ENCODE measurements at places on chromosomes 7 and 10.

DNA sequence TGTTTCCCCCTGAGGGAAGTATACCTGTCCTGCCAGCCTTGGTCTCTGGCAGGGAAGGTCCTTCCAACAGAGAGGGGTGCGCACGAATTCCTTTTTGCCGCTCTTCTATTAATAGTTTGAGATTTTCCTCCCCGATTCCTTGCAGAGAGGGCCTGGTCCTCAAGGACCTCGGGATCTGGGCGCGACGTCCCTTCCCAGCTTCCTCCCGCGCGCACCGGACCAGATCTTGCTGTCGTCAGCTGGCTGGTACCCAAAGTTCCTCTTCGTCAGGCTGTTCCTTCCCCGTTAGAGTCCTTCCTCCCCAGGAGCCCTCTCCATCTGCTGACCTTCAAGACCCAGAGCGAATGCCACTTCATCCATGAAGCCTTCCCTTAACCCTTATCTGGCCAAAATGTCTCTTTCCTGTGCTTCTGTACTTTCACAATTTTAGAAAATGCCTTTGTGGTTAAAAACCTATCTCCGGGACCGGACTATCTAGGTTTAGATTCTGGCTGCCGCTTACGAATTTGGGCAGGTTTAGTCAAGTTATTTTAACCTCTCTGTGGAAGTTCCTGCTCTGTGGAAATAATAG is 851 bp upstream of the GOT1 start:
- DNase-seq = no peak

DNA sequence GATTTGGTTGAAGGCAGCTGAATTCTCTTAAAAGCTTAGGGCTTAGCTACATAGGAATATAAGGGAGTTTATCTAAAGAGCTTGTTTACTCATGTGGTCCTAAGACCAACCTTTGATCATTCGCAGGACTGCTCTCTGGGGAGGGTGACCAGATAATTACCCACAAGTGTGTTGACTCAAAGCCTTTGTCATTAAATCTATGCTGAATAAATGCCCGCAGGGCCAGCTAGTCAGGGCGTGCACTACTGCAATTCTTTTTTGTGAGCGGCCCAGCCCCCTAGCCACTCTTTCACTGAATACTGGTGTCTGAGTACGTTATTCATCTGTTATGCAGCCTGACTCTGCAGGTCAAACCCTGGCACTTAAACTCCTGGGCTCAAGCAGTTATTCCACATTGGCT is 69.6 kb downstream of the AKAP9 start:
- DNase-seq = no peak

DNA sequence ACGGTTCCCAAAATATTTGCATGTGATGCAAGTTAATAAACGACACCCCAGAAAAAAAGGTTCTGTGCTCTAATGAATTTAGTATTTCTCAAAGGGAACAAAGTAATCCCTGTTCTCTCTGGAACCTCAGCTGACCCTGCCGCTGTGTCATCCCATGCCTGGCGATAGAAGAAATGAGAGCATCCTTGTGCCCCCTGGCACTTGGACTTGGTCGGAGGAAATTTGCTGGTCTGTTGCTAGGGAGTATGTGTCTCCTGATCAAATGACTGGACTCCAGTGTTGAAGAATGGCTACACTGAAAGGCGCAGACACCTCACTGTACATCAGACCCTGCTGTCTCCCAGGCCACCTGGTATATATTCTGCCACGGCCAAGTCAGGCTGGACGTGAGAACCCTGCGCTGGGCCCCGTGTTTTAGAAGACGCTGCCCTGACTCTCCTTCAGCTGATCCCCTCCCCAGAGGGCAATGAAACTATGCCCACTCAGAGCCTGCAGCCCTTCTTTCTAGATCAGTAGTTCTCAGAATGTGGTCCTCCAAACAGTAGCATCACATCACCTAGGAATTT is 67.2 kb downstream of the THNSL1 start:
- DNase-seq = no peak

- DNase-seq = no peak
Observed at GRCh38 chr7:116353647-116354046, 143.3 kb downstream of the TES start.

DNA sequence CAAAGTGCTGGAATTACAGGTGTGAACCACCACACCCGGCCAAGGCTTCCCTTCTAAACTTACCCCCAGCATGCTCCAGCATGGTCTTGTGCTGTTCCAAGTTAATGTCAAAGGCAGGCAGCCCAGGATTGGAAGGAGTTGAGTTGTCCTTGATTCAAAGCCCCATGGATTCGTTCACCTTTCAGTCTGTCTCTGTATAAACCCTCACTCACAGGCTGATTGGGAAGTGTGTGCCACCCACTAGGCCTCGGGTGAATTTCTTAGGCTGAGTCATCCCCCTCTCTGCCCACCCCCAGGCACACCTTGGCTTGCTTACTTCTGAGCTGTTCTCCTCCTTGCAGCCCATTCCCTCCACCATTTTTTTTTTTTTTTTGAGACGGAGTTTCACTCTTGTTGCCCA is 13.3 kb upstream of the PRDX3 start:
- DNase-seq = no peak

DNA sequence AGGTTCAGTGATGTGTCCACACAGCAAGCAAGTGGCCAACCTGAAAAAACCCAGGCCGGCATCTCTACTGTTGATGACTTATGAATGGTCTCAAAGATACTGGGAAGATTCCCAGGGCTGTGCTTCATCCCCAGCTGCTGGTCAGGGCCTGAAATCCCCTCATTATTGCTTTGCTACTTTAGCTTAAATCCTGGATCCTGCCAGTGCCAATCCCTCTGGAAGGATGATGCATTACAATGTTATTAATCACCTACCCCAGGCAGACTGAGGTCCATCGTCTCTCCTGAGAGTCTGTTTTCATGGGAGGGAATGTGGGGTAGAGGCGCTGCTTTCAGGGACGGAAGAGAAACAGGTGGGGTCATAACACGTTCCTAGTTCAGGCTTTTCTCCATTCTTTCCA is 371.6 kb downstream of the RPS24 start:
- no peak for DNase-seq

DNA sequence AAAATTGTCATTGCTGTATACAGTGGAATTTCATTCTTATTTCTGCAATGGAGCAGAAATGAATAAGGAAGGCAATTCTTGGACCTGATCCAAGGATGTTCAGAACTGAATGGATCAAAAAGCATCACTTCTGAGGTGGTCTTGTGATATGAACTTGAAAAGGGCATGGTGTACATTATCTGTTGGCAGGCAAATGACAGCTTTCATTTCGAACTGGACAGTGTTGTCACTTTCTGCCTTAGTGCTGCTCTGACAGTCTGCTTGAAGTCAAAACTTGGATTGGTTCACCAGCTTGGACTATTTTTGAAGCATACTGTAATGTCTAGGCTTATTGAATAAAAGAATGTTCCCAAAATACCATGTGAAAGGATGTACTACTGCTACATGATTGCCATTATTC is 52.0 kb downstream of the VCL start:
- no peak for DNase-seq

GRCh38 chr10:63137306-63137705 is 4.2 kb downstream of the NRBF2 start:
- no peak for DNase-seq

DNA sequence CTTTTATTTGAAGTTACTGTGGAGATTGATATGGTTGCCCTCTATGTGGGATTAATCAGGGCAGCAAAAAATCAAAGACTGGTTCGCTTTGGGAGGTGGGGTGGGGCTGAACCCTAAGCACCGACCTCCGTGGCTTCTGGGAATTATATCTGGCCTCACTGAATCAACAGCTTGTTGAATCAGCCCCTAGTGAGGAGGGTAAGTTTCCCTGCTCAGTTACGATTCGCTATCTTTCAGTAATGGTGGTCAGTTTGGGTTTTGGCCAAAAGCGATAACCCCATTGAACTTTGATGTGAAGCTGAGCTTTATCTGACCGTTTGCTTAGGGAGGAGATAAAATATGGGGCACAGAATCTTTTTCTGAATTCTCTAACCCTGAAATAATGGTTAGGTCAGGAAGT is 16.6 kb upstream of the ARPC1A start:
- DNase-seq = no peak

DNA sequence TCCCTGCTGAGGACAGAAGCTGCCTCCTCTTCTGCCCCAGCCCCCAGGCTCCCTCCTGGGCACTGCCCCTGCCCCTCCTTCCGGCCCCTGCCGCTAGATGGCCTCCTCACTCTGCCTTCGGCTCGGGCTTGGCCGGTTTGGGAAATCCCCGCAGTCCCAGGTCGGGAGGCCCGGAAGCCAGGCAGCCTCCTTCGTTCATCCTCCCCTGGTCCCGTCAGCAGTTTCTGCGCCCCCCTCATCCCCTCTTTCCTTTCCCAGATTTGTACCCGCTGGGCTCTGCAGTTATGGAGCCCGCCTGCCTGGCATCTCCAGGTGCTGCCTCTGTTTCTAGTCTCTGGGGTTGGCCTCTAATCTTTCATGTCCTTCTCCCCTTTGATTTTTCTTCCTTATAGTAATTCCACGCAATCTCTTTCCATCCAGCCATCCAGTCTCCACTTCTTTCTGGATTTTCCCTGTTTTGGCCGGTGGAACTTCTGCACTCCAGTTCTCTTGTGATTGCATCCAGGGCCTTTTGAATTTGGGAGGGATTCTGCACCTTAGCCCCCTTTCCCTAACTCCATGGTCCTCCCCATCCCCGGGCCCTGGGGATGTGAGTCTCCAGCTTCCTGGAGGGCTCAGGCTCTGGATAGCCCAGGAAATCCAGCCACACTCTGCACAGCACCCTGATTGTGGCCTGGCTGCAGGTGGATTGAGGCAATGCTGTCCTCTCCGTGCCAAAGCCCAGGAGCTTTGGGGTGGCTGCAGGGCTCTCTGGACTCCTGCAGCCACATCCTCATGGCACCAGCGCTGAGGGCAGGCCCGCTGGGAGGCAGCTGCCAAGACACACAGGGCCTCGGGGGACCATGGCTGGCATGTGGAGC is 3.3 kb upstream of the SHH start:
- DNase-seq = no peak

DNA sequence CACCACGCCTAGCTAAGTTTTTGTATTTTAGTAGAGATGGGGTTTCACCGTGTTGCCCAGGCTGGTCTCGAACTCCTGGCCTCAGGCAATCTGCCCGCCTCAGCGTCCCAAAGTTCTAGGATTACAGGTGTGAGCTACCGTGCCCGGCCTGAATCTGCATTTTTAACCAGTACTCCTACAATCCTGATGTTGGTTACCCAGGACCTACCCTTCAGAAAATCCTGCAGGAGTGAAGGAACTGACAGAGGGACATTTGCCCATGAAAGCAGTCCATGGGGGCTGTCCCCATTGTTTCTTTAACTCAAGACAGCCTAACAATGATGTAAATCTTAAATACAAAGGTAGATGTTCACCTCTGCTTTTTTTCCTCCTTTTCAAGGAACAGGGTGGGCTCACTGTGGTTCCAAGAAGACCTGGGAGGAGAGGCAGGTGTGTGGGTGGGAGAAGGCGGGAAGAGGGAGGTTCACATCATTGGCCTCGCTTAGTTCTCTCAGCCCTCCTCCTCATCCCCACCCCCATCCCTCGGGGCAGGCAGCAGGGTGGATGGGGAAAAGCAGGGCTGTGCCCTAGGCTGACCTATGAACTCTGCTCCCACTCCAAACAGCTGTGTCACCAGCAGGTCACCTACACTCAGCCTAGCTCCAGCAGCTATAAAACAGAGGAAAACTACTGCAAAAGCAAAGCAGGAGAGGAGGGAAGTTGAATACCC is 13.5 kb downstream of the LRRC20 start:
- no peak for DNase-seq

DNA sequence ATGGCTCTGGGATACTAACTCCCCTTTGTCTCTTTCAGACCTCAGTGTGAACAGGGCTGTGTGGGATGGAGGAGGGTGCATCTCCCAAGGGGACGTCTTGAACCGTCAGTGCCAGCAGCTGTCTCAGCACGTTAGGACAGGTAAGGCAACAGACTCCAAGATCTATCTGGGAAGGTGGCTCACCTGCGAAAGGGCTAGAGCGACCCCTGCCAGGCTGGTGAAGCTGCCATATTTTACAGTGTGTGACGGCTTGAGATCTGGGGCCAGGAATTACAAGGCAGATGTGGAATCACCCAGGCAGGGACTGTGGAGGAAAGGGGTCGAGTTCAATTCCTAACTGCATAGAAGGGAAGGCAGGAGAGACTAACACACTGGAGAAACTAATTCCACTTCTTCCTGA is 11.2 kb downstream of the MUC17 start:
- DNase-seq = no peak

- DNase-seq = peak; percentile 57
Observed at GRCh38 chr7:21542891-21543527, at the start of gene DNAH11. TSS of gene DNAH11 (plus strand) at chr7:21543039. CDS start at chr7:21543246, 207 bp downstream.

DNA sequence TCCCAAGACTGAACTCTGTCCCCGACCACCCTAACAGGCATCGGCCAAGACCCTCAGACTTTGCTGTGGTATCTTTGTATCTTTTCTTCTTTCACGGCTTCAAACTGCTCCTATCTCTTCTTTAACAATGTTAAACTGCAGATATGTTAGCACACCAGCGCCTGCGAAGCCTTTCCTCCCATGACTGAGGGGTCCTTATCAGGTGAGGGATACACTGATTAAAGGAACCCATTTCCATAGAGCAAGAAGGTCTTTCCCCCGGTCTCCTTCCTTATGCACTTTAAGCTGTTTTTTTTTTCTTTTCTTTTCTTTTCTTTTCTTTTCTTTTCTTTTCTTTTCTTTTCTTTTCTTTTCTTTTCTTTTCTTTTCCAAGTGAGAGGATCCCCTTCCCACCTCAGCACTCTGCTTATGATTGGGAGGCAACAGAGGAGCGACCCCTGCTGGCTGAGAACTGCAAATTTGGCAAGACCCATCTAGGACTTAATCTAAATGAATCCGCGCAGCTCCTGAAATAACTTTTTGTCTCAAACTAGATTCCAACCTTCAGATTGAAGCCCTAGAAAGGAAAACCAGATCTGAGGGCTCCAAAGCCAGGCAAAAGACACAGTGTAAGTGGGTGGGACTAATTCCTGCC is 109.9 kb downstream of the ITGB8 start:
- peak; percentile 27 for DNase-seq

- no peak for DNase-seq
Observed at GRCh38 chr10:122659126-122659525, 40.5 kb downstream of the C10orf120 start.

GRCh38 chr7:23334482-23335056 is 35.4 kb downstream of the MALSU1 start:
- no peak for DNase-seq

- DNase-seq = no peak
Observed at GRCh38 chr10:131630772-131631258, 270.0 kb upstream of the PPP2R2D start.

- no peak for DNase-seq
Observed at GRCh38 chr10:123576706-123577105, 89.4 kb upstream of the GPR26 start.

DNA sequence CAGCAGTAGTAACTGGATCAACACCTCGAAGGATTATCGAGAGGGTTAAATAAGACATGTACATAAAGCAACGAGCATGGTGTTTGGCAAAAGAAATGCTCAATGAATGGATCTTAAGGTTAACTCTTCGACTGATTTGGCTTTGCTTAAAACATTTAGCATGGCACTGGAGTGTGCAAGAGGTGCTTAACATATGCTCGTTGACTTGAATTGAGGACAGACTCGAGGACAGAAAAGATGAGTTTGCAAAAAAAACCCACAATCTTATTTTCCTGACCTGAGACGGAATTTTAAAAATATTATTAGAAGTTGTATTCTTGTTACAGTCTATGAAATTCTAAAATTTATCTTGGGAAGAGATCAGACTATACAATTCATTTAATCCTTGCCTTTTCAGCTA is 49.4 kb upstream of the ST8SIA6 start:
- DNase-seq = no peak
